T-helper 17 cell (primary cell): ENCODE measurements at places on chromosomes 12 and 14.

DNA sequence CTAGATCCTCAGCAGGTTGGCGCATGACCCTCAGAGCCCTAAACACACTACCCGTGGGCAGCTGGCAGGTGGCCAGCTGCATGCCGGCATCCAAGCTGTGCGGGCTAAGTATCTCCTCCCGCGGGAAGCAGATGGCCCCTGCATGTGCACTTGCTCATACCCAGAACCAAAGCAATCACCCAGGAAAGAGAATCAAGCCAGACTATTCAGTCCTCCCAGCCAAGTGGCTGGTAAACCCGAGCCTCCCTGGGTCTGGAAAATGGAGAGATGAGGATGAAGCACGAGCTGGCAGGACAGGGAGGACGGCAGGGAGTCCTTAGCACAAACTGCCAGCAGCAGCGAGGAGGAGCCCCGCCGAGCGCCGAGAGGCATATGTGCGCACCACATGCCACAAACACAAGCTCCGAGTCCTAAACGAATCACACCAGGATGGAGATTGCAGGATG is 139.7 kb downstream of the RIMBP2 start:
- DNase-seq = no peak

DNA sequence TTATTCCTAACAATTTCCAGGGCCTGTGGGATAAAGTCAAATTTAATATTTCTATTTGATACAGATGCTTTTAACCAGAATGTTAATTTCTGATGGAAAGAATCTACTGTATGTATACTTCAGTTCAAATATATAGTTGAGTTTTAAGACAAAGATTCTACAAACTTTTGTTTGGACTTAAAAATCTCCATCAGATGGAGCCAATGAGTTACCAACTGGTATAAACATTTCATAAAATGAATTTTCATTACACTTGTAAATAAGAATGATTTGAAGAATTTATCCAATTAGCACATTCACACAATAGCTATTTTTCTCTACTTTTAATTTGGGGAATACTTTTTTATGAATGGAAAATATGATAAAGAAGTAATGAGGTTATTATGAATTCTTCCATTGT is 425.2 kb upstream of the MIS18BP1 start:
- DNase-seq = no peak

DNA sequence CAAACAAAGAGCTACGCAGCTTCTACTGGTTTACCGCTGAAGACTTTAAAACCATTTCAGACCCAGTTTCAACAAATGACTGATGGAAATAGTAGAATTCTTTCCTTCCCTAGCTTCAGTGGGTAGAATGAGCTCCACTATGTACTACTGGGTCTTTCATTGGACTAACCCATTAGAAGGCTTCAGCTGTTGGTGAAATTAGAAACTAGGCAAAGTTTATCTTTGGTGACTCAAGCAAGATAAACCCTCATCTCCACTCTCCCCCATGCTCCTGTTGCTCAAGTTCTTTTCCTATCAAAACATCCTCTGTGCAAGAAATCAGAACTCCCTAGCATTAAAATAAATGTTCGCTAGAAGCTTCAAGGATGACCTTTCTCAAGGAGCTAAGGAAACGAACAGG is 159.2 kb downstream of the PAWR start:
- DNase-seq = no peak

DNA sequence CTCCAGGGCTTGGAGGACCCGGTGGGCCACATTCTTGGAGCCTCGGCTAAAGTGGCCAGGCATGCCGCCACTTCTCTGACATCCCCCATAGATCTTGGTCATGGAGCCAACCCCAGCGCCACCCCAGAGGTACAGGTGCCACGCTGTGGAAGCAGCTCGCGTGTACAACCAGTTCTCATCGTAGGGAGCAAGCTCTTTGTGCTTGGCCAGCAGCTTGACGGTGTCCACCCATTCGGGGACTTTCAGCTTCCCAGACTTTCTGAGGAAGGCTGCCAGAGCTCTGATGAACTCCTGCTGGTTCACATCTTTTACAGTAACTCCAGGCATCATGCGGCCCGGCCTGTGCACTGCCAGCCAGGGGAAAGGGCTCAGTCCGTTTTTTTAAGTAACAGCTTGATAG is 29.3 kb upstream of the EAPP start:
- DNase-seq = no peak

DNA sequence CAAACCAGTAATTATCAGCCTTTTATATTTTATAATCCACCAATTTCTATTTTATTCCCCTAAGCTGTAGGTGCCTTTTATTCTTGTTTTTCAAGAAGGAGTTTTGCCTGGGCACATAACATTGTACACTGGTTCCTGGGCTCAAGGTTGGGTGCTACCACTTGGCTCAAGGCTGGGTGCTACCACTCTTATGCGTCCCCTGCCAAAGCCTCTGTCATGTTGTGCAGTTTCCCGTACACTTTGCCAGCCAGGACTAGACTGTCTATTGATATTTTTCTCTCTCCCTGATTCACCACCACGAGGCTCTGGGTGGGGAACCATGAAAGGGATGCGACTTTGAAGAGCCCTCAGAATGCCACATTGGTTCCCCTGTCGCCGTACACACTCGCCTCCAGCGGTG is 52.5 kb upstream of the VASH1 start:
- DNase-seq = no peak

- no peak for DNase-seq
These were observed 22.3 kb downstream of the LRIG3 start for GRCh38 chr12:58897969-58898368.

DNA sequence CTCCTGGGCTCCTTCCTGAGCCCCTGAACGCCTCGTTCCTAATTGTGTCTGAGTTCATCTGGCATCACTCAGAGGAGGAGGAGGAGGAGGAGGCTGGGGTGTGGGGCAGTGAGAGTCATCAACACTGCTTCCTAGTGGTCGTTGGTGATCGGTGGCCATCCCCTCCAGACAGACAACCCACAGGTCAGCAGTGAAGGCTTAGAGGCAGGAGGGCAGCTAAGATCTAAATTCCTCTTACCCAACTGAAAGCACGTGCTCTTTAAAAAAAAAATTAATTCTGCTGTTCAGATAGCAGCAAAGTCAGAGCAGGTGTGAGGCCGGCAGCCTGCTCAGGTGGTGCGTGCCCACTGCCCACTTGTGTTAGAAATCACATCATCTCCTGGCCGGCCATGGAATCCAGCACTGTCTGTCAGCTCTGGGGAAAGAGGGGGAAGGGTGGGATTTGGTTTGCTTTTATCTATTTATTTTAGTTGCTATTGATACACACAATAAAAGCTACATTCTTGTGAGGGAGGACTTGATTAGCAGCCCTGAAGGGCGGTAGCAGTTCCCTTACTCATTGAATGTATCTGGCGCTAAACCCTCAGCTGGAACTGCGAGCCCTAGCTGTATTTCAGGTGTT is 46.6 kb downstream of the PPP2R5C start:
- no peak for DNase-seq

- DNase-seq = no peak
These were observed 7.7 kb downstream of the SLC7A7 start for GRCh38 chr14:22807432-22808087.

GRCh38 chr12:67625004-67625403 is 23.5 kb upstream of the DYRK2 start:
- DNase-seq = no peak

GRCh38 chr14:104218361-104219180 is 80.2 kb downstream of the KIF26A start:
- no peak for DNase-seq

GRCh38 chr12:473863-474577 is 14.3 kb downstream of the B4GALNT3 start:
- DNase-seq = no peak

DNA sequence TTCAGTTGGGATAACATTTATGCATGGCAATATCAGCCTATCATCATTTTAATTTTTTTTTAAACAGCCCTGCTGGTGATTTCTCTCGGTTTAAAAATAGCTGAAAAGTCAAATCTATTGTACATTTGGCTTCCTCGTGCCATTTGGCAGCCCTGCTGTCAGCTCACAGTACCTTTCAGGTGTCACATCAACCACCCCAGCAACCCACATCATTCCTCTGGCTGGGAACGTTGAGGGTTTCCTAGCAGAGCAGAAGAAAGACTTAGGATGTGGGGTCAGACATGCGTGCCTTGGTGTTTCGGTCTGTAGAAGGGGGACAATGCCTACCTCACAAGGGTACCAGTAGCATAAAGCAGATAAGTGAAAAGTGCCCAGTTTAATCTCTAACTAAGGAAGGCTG is 15.8 kb downstream of the PEBP1 start:
- DNase-seq = no peak

DNA sequence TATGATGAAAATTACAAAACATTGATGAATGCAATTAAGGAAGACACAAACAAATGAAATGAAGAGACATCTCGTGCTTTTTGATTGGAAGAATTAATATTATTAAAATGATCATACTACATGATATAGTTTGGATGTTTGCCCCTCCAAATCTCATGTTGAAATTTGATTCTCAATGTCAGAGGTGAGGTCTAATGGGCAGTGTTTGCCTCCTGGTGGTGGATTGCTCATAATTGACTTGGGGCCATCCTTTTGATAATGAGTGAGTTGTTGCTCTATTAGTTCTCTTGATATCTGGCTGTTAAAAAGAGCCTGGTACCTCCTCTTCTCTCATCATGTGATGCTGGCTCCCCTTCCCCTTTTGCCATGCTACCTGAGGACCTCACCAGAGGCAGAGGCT is 56.7 kb downstream of the CD163L1 start:
- no peak for DNase-seq

DNA sequence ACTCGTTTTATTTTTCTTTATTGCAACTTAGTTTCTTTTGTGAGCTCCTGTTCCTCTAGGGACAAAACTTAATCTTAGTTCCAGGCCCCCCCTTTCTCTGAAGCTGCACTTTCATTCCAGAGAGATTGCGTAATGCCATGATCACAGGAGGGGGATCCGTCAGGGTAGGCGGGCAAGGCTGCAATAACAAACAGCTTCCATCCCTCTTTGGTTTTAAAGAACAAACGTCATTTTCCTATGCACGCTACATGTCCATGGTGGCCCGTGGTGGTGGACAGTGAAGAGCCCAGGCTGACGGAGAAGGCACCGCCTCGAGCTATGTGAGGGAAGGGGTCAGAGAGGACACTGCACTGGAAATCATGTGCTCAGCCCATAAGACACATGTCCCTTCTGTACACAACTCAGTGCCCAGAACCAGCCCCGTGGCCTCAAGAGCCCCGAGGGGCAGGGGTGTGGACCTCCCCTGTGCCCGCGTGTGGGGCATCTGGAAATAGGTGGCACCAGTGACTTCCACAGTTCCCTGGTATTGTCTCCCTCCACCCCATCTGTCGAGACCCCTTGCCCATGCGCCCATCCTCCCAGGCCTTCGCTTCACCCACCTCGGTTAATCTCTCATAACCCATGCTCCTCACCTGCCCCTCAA is 161.4 kb downstream of the ADGRD1 start:
- no peak for DNase-seq

DNA sequence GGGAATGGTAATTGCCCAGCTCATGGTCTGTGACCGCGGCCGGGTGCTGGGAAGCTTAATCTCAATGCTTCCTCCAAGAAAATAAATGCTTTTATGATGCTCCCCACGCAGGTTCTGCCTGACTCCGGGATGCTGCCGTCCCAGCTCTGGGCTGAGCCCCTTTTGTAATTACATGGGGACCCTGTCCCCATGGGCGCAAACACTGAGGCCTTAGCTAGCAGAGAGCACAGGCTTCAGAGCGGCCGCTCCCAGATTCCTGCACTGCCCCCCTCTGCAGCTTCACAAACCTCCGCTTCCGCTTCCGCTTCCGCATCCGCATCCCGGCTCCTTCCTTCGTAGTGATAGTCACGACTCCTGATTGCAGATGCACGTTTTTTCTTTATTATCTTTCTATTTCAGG is 129.5 kb downstream of the KIF26A start:
- no peak for DNase-seq

DNA sequence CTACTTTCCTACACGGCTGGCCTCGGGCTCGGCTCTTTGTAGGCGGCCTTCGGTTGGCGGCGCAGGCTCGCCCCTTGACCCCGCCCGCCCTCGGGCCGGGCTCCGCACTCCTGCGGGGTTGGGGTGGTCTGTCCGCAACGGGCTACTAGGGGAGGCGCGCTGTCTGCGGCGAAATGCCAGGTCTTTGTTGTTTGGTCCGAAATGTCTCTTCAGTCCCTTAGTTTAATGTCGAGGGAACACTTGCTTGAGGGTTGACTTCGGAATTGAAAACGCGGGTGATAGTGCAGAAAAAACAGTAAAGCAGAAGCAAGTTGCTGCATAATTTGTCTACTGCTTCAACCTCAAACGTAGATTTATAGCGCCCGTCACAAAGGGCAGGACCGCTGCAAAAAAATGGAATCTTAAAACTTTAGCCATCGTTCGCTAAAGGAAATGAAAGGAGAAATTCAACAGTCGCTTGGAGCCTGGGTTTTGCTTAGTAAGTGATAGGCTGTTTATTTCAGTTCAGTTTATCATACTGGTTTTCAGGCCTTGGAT is 390 bp downstream of the JKAMP start:
- DNase-seq = no peak

- DNase-seq = no peak
These were observed 258.8 kb upstream of the GARIN6 start for GRCh38 chr12:99388671-99389195.

DNA sequence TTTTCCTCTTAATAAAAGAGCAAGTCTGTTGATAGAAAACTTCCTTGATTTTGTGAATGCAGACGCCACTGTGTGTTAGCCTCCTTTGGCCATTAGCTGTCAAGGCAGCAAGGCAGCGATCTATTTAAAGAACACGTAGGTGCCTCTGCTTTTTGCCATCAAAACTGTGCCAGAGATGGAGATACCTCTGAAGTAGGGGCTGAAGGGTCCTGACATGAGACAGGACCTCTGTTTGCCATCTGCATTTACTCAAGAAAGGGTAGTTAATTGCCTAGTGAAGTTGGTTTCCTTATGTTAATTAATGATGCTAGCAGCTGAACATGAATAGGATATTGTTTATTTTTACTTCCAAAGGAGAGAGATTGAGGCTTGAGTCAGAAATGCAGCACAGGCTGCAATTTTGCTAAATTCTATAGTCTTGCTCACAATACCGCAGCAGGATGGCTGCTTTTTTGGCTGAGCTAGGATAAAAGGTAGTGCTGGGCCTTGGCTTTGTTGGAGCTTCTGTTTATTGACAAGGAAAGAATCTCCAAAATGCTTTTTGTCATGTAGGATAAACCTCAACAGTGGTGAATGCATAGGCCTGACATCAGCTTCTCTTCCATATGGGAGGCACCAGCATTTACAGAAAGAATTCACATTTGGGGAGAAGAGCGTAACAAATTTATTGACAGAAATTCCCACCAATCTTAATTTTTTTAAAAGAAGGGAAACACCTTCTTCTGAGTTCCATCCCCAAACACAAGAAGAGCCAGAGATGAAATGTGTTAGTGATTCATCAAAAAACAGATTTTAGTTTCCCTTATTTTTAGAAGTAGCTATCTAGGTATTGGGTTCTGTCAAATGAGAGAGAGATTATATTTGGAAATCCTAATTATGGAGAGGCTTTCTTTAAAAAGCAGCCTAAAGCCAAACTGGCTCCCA is 13.9 kb upstream of the RPH3A start:
- no peak for DNase-seq

DNA sequence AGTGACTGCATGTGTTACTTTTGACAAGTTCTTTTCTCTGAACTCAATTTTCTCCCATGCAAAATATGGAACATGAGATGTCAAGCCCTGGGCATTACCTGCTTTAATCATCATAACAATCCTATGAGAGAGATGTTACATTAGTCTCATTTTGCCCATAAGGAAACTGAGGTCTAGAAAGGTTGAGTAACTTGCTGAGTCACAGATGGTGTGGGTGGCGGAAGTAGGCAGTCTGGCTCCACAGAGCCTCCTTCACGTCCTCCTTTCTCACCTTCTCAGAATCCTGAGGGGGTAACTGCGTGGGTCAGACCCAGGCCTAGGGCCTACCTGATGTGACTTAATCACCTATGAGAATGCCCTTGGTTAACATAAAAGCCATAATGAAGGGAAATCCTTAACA is 50.7 kb downstream of the TMTC1 start:
- DNase-seq = no peak

- no peak for DNase-seq
These were observed 2.9 kb upstream of the BIN2 start for GRCh38 chr12:51326698-51327439.
